HuH-7.5 (cell line): ENCODE measurements at places on chromosomes 16 and 17.

DNA sequence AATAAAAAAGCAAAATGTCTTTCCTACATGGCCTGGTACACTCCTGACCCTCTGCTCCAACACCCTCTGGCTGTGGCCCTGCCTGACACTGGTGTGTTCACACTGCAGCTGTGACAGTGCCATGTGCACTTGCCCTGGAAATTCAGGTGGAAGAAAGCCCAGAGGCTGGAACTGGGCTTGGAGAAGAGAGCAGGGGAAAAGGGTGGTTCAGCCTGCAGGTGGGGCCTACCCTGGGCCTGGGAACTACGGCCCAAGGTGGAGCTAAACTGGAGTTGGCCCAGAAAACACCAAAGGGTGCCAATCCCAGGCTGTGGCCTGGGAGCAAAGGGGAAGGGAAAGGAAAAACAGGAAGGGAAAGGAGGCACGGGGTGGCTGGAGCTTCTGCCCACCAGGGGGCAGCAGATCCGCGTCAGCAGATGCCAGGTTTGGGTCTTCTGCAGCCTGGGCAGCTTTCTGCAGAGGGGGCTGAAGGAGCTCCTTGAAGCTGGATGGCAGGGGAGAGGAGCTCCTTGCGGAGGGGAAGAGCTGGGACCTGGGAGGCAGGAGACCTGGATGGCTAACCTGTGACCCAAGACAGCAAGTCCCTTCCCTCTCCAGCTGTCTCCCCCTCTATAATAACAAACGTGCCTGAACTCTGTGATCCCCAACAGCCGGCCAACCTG is 15.4 kb upstream of the CTCF start:
- DNase-seq, result peak; percentile 94

DNA sequence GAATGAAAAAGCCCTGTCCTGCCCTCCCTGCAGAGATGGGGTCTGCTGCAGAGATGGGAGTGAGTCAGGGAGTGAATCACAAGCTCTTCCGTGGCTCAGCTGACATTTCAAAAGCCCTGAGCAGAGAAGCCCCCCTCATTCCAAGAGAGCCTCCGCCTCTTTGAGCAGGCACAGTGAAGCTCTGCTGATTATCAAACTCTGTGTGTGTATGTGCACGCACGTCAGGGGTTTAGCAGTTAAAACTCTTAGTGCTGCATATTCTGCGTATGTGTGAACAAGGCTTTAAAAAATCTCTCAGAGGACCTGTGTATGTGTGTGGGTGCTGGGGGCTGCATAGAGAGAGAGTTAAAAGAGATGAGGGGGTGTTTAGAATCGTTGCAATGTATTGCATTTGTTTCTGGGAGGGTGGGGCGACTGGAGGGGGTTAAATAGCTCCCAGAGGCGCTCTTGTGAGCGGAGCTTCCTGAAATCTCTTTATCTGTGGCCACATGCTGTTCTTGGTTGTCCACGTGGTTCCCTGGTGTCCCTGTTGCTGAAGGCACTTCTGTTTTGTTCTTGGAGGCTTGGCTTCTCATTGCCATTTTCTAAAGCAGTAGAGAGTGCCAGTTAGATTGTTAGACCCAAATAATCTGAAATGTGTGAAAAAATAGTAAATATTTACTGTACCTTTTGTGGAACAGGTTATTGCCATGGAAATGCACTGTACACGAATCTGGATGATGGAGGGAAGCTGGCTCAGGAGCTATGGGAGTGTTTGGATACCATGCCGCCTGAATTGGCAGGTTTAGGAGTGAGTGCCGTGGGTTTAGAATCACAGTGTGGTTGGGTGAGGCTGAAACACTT is 116.6 kb downstream of the PRKCB start:
- no peak for DNase-seq

- no peak for DNase-seq
Observed at GRCh38 chr17:80720610-80721577, 176.3 kb downstream of the RPTOR start.

DNA sequence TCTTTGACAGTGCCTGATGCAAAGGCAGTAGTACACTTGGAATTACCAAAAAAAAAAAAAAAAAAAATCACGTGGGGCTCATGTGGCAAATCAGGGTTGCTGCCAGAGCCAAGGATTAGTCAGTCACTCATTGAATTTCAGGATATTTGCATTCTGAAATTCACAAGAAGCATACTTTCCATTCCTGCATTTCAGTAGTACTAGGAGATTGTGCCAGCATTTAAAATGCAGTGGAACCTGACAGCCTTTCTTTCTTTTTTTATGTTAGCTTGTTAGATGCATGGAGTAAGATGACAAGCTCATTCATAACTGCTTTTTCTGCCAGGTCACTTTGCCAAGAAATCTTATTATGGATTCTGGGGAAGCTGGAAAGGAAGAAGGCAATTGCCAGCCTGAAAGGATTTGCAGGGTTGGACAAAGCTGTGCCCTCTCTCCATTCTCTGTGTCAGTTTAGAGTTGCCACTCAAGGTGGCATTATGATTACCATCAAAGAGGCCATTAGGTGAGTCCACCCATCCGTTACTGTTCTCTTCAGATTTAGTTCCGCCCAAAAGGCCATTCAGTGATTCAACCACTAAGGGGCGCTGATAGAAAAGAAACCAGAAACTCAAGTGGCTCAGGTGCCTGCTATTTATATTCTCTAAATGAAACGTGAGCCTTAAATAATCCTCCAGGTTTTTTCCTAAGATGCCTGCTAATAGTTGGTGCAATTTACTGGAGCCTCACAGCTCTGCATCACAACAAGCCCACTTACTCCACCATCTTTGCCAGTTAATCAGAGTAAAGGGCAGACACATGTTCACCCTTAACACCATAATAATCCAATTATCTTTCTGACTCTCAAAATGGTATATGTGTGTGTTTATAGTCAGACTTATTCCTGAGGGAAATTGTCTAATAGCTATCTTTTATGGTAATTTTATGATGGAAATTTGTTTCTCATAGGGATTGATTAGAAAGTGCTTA is 59.0 kb downstream of the TANGO6 start:
- peak; percentile 44 for DNase-seq

- no peak for DNase-seq
Observed at GRCh38 chr17:413016-413350, 60.4 kb upstream of the RPH3AL start.

- DNase-seq, result peak; percentile 92
Observed at GRCh38 chr16:84144859-84145639, at the start of the genes DNAAF1 and HSDL1. Gene DNAAF1 (plus strand): TSS chr16:84145308. CDS start chr16:84145441, 133 bp downstream. Gene HSDL1 (minus strand): TSS chr16:84145177. CDS start chr16:84131321, 13,856 bp downstream.

GRCh38 chr17:40072735-40073346 is 10.1 kb downstream of the THRA start:
- no peak for DNase-seq

- no peak for DNase-seq
Observed at GRCh38 chr16:80263181-80263823, 277.5 kb upstream of the DYNLRB2 start.

GRCh38 chr17:41655611-41656111 is 31.3 kb upstream of the KRT17 start:
- DNase-seq, result no peak

GRCh38 chr17:57372156-57372555 is 115.8 kb downstream of the MSI2 start:
- DNase-seq, result no peak
